ENCODE measurements at places on chromosomes 7 and 10. TPM values are rescaled to one million over a fixed set of nuclear protein-coding genes. Genes with fewer than 3 reads are reported as not detected.

DNA sequence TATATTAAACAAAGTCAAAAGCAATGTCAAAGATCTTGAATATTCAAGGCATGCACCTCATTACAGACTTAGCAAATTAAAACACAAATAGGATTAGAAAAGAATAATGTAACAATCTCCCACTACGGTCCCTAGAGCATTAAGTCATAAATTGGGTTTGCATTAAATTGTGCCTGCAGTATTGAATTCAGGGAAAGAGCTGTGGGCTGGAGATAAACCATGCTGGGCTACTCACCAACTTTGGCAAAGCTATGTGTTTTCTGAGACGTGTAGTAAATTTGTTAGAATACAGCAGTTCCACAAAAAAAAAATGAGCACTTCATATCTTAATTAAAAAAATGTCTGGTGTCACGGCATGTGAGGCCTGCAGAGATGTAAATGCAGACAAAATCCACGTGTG lies 241.6 kb downstream of the SNX10 start:
- no peak for DNase-seq

DNA sequence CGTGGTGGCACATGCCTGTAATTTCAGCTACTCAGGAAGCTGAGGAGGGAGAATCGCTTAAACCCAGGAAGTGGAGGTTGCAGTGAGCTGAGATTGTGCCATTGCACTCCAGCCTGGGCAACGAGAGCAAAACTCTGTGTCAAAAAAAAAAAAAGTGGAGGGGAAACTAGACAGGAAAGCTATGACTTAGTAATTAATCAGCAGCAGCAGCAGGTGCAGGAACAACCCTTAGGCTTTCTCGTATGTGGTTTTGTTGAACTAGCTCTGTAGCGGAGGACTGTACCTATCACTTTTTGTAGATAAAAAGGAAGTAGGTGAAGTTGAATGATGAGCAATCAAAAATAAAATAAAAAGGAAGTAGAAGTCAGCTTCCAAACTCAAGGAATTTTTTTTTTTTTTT lies 76.9 kb upstream of the KMT2C start:
- DNase-seq: no peak

- no peak for DNase-seq
These were observed 113.8 kb upstream of the GLI3 start for GRCh38 chr7:42350801-42351200.

DNA sequence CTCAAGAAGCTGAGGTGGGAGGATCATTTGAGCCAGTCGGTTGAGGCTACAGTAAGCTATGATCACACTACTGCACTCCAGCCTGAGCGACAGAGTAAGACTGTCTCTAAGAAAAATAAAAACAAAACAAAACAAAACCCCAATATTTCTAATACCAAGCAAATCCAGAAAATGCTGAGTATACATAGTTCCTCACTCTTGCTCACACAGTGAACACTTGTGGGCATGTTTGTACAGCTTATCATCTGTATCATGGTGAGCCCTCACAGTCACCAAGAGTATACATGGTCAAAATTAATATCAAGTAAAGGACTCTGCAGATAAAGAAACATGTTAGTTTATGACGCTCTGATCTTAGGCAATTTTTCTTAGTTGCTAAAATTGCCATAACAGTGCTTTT lies 41.5 kb upstream of the C10orf67 start:
- DNase-seq: no peak

AGFG2 gene
- 18.8 TPM for total RNA-seq

GRCh38 chr7:150852371-150852905 lies at the start of gene AOC1:
TSS of gene AOC1 (plus strand) at chr7:150852517. CDS start at chr7:150856471, 3,954 bp downstream.
- DNase-seq: no peak

DKK1 gene
- 3.3 TPM for total RNA-seq

SEC23IP gene
- 45.8 TPM for total RNA-seq

GRCh38 chr7:44309271-44310091 lies 15.9 kb downstream of the CAMK2B start:
- DNase-seq: peak; percentile 91

CBX3 gene
- 74.2 TPM for total RNA-seq

- no peak for DNase-seq
These were observed 160.8 kb downstream of the SPAG6 start for GRCh38 chr10:22505911-22506685.

MOGAT3 gene
- not detected for total RNA-seq
